ENCODE measurements at places on chromosomes 13 and 19.

DNA sequence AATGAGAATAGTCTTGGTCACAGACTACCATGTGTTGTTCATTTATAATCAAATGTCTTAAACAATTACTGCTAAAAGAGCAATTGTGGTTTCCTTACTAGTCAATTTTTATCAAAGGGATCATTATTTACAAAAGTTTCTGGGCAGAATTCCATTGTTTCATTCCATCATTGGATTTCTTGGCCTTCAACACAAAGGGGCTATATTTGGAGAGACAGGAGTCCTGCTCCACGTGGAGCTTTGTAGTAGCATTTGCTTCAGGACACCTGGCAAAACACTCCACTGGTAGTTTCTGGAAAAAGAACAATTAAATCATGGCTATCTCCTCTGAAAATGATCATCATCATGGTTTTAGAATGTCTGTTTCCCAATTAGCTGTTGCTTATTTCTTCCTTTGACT lies 22.3 kb upstream of the STARD13 start:
- no peak for DNase-seq

- no peak for DNase-seq
Measured at GRCh38 chr13:68551701-68552522, 1321.8 kb upstream of the PCDH9 start.

- DNase-seq: no peak
Measured at GRCh38 chr13:39016087-39016486, 21.8 kb downstream of the PROSER1 start.

- DNase-seq: no peak
Measured at GRCh38 chr19:38190793-38191192, 33.2 kb downstream of the DPF1 start.

- DNase-seq: no peak
Measured at GRCh38 chr13:44930280-44930679, 59.0 kb downstream of the NUFIP1 start.

DNA sequence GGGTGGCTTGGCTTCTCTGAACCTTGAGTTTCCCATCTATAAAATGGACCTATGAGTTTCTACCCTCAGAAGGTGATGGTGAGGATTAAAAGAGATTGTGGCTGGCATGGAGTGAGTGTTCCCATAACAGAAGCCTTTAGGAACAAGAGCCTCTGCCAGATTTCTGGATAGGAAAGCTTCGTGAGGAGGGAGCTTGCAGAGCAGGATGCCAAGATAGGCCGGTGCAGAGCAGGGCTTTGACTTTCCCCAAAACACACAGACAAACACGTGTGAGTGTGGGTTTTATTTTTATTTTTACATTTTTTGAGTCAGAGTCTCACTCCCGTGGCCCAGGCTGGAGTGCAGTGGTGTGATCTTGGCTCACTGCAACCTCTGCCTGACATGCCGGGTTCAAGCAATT lies 3.7 kb upstream of the CNN1 start:
- no peak for DNase-seq
